ENCODE measurements at places on chromosomes 2 and 18.

- DNase-seq, result no peak
Observed at GRCh38 chr18:814300-815084, 2.5 kb upstream of the YES1 start.

GRCh38 chr18:22136395-22136794, 33.0 kb upstream of the GATA6 start:
- no peak for DNase-seq

- no peak for DNase-seq
Observed at GRCh38 chr2:116490511-116491145, 1323.9 kb upstream of the DDX18 start.

DNA sequence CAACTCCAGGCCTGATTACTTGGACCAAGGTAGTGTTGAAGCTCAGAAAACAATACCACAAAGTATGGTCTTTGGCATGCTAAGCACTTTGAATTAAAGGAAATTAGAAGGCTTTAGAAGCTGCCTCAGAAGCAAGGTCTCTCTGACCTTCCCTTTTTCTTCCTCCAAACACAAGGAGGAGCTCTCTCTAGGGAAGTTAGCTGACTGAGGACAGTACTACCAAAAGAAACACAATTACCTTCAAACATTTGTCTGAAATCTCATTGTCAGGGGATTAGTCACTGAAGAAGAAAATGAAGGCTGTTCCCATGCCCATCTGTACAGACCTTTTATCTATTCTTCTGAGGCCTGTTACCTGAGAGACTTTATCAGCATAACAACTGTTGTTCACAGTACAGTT, 279.3 kb downstream of the CDH20 start:
- no peak for DNase-seq

- no peak for DNase-seq
Observed at GRCh38 chr18:43578706-43579105, 301.4 kb upstream of the SYT4 start.

- DNase-seq, result no peak
Observed at GRCh38 chr2:219569041-219569440, 2.3 kb downstream of the OBSL1 start.

DNA sequence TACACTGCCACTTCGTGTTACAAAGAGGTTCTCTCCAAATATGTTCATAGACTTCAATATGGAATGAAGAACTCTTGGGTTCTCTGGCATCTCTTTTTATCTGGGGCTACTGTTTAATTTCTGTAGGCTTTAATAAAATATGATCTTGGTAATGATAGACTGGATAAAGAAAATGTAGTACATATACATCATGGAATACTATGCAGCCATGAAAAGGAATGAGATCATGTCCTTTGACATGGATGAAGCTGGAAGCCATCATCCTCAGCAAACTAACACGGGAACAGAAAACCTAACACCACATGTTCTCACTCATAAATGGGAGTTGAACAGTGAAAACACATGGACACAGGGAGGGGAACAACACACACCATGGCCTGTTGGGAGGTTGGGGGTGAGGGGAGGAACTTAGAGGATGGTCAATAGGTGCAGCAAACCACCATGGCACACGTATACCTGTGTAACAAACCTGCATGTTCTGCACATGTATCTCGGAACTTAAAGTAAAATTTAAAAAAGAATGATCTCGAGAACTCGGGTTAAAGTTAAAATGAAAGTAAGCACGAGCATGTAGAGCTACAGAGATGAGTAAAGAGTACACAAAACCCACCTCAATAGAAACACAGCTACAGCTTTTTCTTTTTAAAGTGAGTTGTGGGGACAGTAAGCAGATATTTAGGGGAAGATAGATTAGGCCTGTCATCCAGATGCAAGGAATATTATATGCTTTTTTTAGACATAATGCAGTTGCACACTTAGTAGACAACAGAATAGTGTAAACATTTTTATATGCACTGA, 102.3 kb downstream of the SGPP2 start:
- no peak for DNase-seq

- DNase-seq, result no peak
Observed at GRCh38 chr18:62437235-62438017, 85.4 kb upstream of the ZCCHC2 start.

DNA sequence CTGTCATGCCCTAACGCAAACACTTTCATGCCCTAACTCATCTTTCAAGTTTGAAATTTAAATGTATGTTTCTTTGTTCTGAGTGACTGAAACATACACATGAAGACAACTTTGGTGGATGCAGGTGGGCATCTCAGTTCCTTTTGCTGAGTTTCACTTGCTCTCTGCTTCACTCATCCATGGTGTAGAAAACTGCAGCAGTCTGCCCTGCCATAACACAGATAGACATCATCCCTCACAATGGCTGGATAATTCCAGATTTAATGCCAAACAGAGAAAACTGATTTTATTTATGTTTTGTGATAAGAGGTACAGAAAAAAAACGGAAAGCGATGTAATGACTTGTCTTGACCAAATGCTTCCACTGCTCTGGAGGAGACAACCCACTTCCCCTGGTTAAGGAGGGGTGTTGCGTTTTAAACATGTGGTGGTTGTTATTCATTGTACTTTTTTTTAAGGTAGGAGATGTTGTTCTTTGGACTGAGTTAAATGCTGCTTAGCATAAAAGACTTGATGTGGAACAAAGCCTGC, 70.4 kb downstream of the RHBDD1 start:
- DNase-seq, result no peak

DNA sequence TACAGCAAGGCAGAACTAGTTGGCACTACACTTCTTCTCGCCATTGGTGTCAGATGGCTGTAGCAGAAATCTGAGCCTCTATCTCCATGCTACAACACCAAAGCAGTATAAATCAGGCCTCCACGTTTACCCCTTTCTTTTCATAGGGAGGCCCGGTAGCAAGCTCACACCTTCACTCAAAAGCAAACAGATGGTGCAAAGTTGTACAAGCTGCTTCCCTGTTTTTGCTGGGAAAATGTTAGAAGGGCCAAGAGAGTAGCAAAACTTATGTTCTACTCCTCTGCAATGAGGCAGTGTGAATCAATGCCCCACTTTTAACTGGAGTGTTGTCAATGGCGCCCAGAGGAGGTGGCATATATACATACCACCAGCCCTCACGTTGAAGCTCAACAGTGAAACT, 369.6 kb upstream of the NRXN1 start:
- no peak for DNase-seq

GRCh38 chr2:122977580-122977979, 1047.5 kb upstream of the CNTNAP5 start:
- DNase-seq, result no peak

DNA sequence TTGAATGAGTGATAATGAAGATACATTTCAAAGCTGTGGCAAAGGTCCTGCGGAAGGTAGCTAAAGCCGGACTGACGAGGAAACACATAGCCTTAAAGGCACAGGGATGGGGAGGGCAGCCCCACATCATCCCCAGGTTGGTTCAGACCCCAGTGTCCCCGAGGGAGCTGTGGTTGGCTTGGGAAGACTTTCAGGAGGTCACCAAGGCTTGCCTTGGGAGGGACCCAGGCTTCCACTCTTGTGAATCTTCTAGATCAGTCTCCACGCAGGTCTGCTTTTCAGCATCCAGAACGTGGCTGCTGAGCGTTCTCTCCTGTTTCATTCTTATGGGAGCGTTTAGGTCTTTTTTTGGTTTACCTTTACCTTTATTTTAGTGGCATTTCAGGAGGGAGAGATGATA, 16.8 kb downstream of the KIF1A start:
- DNase-seq, result no peak

GRCh38 chr2:47521666-47522285, 118.8 kb downstream of the MSH2 start:
- DNase-seq, result no peak
